ENCODE measurements at places on chromosomes 5 and 9. TPM values are rescaled to one million over a fixed set of nuclear protein-coding genes. Genes with fewer than 3 reads are reported as not detected.
A peak's percentile ranks its signal among the peaks of the same experiment; 100 is the strongest.

DNA sequence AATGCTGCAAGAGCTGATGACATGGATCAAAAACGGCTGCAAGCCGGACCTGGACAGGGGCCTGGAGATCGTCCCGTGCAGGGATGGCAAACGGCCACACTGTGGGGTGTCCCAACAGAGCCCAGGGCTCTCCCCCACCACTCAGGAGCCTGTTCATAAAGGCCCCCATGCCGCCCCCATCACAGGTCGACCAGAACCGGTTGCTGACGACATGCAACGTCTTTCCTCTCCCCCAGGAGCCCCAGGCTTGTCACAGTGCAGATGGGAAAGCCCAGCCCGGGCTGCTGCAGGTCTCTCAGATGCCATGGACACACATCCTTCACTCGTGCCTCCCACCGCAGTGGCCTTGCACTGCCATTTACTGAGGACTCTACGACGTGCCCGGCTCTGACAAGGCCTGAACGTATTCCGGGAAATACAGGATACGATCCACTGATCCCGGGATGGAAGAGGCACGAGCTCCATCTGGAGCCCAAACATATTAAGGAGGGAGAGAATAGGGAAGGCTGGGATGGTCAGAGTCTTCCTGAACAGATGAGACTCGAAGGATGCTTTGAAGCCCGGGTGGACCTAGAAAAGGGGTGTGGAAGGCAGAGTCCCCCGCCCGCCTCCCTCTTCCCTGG is 76.5 kb upstream of the SARDH start:
- no peaks in the 10 kb centered on the region for H3K4me1 ChIP-seq
- H3K36me3 ChIP-seq: no peaks in the 10 kb centered on the region
- H3K27ac ChIP-seq: no peak overlapping the region
- no peak overlapping the region for H3K4me3 ChIP-seq

DNA sequence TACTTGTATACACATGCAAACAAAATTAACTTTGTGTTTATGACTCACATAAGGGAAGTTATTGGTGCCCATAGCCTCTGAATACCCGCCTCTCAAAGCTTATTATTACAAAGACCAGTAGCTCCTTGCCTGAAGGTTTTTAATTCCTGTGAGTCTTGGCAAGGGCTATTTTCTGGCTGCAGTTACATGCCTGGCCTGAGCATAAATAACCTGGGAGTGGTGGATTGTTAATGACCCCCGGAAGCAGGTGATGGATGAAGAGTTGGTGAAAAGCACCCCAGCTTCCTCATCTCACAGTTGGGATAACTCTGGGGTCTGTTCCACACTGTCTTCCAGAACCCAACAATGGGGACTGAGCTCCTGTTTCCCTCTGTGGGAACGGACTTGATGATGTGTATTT is 594.5 kb downstream of the PDE4D start:
- no peak overlapping the region for H3K4me3 ChIP-seq
- H3K36me3 ChIP-seq: no peaks in the 10 kb centered on the region
- no peak overlapping the region for H3K27ac ChIP-seq
- H3K27me3 ChIP-seq: no peaks in the 10 kb centered on the region

DNA sequence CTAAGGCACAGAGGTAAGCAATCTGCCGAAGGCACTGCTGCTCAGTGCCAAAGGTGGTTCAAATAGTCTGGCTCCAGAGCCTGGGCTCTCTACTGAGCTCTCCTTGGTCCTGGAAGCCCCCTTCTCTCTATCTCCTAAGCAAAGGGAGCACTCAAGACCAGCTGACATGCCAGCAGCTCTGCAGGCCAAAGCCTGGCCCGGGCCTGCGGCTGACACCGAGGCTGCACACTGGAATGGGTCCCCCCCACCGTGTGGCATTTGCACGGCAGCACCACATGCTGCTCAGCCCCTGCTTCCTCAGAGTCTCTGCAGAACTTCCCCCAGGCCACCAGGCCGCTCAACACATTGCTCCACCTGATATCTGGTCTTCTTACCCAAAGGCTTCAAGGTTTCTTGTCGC is 57.8 kb upstream of the GOLPH3 start:
- no peak overlapping the region for H3K4me3 ChIP-seq
- peaks cover 8% of the 10 kb centered on the region for H3K4me1 ChIP-seq
- H3K27ac ChIP-seq: no peak overlapping the region
- H3K36me3 ChIP-seq: peaks cover 2% of the 10 kb centered on the region
- H3K27me3 ChIP-seq: no peaks in the 10 kb centered on the region

Gene PCDHA10
- total RNA-seq: 0.69 TPM

DNA sequence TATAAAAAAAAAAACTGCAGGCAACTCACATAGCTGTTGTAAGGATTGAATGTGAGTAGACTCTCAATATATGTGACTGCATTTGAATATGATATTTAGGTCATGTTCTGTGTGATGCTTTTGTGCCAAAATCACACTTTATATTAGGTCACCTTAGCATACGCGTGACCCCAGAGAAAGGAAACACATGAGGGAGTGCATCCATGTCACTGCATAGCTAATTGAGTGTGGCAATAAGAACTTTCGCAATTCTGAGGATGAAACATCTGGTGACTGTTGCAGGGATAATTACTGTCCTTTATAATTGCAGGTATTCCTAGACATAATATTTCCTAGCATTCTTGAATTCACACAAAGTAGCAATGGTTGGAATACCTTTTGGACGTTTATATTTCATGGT is 459.5 kb upstream of the KLF4 start:
- no peaks in the 10 kb centered on the region for H3K36me3 ChIP-seq
- H3K4me3 ChIP-seq: no peak overlapping the region
- no peak for DNase-seq
- no peaks in the 10 kb centered on the region for H3K4me1 ChIP-seq

DNA sequence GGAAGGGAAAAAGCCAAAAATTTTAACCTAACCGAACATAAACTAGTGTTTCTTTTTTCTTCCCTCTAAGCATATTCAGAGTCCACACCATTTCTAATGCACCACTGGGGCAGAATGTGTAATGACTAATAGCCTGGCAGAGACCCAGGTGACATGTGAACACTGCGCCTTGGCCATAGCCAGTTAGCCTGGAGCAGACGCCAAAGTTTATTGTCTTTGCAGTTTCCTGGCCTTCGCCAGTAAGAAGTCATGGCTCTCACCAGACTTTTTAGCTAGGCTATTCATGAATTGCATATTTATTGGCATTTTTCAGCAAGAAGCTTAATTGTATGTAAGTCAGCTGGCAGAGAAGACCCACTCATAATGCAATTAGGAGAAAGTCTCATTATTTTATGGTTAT is 182.8 kb upstream of the SLC27A6 start:
- no peaks in the 10 kb centered on the region for H3K36me3 ChIP-seq
- peak; percentile 74 for DNase-seq
- no peaks in the 10 kb centered on the region for H3K4me1 ChIP-seq
- H3K4me3 ChIP-seq: no peak overlapping the region
- no peak overlapping the region for H3K27ac ChIP-seq

DNA sequence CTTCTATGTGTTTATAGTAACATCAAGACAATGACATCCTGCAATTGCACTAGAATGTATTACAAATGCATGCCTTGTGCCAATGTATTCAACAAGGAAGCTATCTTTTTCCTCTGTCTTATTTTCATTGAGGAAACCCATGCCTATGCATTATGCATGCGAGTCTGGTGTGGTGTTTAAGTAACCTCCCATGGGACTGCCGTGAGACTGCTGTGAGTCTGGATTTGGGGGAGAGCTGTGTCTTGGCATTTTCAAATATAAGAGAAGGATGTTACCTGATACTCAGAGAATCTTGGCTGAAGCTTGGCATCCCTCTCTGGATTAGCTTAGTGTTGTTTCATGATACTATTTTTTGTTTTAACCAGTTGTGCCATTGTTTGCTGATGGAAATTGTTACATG is 98.3 kb downstream of the F2RL2 start:
- no peaks in the 10 kb centered on the region for H3K36me3 ChIP-seq
- H3K27ac ChIP-seq: no peak overlapping the region
- H3K4me3 ChIP-seq: no peak overlapping the region
- H3K4me1 ChIP-seq: no peaks in the 10 kb centered on the region
- H3K27me3 ChIP-seq: no peaks in the 10 kb centered on the region
- no peak for DNase-seq

- no peak overlapping the region for H3K27ac ChIP-seq
- H3K4me3 ChIP-seq: no peak overlapping the region
- peaks cover 20% of the 10 kb centered on the region for H3K4me1 ChIP-seq
- DNase-seq: no peak
- no peaks in the 10 kb centered on the region for H3K27me3 ChIP-seq
These were observed 433.6 kb upstream of the ADAMTSL1 start for GRCh38 chr9:18040327-18040726.

DNA sequence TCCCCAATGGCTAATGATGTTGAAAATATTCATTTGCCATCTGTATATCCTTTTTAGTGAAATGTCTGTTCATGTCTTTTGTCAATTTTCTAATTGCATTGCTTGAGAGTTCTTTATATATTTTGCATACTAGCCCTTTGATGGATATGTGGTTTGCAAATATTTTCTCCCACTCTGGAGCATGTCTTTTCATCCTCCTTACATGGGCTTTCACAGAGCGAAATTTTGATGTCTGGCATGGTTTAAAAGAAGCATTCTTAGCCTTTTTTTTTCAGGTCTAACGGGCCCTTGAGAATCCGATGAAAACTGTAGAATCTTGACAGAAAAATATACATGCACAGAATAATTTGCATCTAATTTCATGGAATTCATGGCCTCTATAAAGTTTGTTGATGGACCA is 44.7 kb downstream of the ARHGEF28 start:
- H3K4me1 ChIP-seq: peaks cover 8% of the 10 kb centered on the region
- H3K4me3 ChIP-seq: no peak overlapping the region
- no peak for DNase-seq
- no peak overlapping the region for H3K27ac ChIP-seq

DNA sequence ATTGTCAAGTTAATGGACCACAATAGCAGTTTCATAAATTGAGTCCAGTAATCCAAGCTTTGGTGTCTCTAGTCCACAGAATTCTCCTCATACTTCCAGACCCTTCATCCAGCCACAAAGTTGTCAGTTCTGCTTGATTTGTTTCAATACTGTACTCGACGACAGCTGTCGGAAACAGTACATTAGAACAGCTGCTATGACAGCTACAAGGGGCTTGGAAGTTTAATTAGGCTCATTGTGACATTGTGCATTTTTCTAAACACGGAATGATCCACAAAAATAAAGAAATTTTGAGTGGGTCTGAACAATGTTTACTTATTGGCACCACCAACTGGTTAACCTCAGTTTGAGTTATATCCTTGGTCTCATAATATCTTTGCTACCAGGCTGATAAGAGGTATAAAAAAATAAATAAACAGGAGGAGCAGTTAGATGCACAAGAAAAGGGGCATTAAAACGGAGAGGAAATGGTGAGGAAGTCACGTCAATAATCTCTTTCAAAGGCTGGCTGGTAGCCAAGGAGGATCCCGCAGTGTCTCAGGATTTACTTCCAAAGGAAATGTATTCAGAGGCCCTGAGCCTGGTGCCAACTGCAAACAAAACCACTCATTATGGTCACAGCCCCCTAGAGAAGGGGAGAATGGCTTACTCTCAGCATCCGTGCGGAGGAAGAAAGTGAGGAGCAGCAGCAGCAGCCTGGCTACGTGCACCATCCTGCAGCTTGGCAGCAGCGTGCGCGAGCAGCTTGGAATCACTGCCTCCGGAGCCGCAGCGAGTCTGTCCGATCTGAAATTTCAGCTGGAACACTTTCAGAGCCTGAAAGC is 933.8 kb upstream of the DMAC1 start:
- H3K4me3 ChIP-seq: peak overlapping the region; percentile 43
- H3K27ac ChIP-seq: no peak overlapping the region
- peaks cover 1% of the 10 kb centered on the region for H3K27me3 ChIP-seq
- no peaks in the 10 kb centered on the region for H3K36me3 ChIP-seq

Gene VDAC1
- total RNA-seq: 100 TPM

Gene CARD9
- total RNA-seq: 2.6 TPM

DNA sequence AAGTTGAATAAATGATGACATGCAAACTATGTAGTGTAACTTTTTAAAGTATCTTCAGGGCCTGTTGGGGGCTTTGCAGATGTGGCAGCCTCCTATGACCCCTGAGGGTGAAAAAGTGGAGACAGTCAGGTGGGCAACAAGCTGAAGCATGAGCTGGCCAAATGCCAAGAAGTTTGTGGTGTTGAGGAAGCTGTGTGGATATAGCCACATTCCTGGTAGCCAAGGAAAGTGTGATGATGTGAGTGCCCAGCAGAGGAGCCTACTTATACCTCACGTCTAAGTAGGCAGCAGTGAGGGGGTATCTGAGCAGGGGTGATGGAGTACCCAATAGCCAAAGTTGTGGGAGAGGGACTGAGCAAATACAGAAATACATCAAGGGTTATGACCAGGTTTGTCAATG is 621.2 kb upstream of the CDH6 start:
- H3K27ac ChIP-seq: no peak overlapping the region
- no peaks in the 10 kb centered on the region for H3K27me3 ChIP-seq
- no peaks in the 10 kb centered on the region for H3K36me3 ChIP-seq
- no peaks in the 10 kb centered on the region for H3K4me1 ChIP-seq
- H3K4me3 ChIP-seq: no peak overlapping the region
- DNase-seq: no peak

Gene FGFR4
- total RNA-seq: 0.23 TPM

Gene LOX
- total RNA-seq: 125 TPM

- no peak overlapping the region for H3K4me3 ChIP-seq
- H3K36me3 ChIP-seq: no peaks in the 10 kb centered on the region
- no peak for DNase-seq
- H3K4me1 ChIP-seq: peaks cover 16% of the 10 kb centered on the region
- H3K27ac ChIP-seq: no peak overlapping the region
These were observed 197.5 kb downstream of the ARHGEF28 start for GRCh38 chr5:73823508-73823925.

Gene BSPRY
- 0.48 TPM for total RNA-seq

Gene OLFM1
- 63.0 TPM for total RNA-seq

- no peak overlapping the region for H3K4me3 ChIP-seq
- no peaks in the 10 kb centered on the region for H3K27me3 ChIP-seq
- H3K36me3 ChIP-seq: no peaks in the 10 kb centered on the region
- DNase-seq: no peak
- no peaks in the 10 kb centered on the region for H3K4me1 ChIP-seq
These were observed 1233.8 kb upstream of the WWC1 start for GRCh38 chr5:167057665-167058064.

DNA sequence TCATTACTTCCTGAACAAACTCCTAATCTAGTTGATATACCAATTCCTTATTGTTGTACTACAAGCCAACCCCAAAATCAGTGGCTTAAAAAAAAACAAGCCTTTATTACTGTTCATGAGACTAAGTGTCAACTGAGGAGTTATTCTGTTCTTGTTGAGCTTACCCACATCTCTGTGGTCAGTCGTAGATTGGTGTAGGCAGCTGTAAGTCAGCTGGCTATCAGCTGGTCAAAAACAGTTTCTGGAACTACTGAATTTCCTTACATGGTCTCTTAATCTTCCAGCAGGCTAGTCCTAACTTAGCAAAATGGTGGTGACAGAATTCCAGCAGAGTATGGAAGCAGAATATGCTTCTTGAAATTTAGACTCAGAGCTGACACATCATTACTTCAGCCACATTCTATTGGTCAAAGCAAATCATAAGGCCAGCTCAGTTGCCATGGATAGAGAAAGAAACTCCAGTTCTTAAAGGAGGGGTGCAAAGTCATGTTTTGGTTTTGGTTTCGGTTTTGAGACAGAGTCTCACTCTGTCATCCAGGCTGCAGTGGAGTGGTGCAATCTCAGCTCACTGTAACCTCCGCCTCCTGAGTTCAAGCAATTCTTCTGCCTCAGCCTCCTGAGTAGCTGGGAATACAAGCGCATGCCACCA is 386.1 kb upstream of the MPDZ start:
- H3K4me3 ChIP-seq: no peak overlapping the region
- no peak for DNase-seq
- H3K36me3 ChIP-seq: no peaks in the 10 kb centered on the region
- no peaks in the 10 kb centered on the region for H3K4me1 ChIP-seq
- no peaks in the 10 kb centered on the region for H3K27me3 ChIP-seq
- H3K27ac ChIP-seq: no peak overlapping the region

GRCh38 chr5:84696651-84697050 is 312.0 kb upstream of the EDIL3 start:
- no peaks in the 10 kb centered on the region for H3K36me3 ChIP-seq
- H3K27me3 ChIP-seq: no peaks in the 10 kb centered on the region
- H3K4me3 ChIP-seq: no peak overlapping the region
- no peak overlapping the region for H3K27ac ChIP-seq

Measured in aorta (tissue), 5 donors.